ENCODE measurements at places on chromosomes 12 and 14.
A peak's percentile ranks its signal among the peaks of the same experiment; 100 is the strongest.

- no peak for DNase-seq
These were observed 114.8 kb downstream of the ESRRB start for GRCh38 chr14:76490735-76491134.

DNA sequence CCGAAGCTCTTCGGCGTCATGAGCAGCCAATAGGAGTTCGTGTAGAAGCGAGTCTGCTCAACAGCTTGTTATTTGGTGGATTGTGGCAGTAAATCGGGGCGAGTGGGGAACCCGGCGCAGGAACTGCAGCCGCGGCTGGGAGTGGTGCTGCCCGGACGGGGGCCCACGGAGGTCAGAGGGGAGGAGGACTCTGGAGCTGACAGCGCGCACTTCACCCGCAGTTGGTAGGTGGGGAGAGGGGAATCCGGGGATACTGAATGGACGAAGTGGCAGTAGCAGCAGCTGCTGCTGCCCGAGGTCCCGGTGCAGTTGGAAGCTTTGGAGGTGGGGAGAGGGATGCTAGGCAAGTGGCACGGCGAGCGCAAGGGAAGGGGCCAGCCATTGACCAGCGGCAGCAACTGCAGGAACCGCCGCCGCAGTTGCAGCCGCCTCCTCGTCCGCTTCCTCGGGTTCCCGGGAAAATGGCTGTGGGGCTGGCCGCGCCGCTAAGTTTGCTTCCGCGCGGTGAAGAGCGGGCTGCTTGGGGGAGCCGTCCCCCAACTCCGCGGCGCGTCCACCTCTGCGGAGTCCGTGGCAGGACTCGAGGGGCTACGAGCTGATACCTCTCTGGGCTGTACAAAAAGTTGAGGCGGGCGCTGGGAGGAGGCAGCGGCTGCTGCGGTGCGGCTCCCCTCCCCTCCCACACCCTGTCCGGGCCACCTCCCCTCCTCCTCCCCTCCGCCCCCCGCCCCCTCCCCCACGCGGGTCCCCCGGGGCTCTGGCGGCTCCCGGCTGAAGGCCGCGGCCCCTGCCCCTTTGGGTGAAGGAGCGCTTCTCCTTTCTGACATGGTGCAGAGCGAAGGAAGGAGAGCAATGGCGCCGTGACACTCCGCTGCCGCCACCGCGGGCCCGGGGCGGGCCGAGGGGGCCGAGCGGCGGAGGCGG, at the start of gene ARID4A:
Gene ARID4A, plus strand, starts transcription at position 79 of the 924 bp plus-strand sequence. CDS start 1,300 bp downstream, outside the sequence.
- no peak for DNase-seq

DNA sequence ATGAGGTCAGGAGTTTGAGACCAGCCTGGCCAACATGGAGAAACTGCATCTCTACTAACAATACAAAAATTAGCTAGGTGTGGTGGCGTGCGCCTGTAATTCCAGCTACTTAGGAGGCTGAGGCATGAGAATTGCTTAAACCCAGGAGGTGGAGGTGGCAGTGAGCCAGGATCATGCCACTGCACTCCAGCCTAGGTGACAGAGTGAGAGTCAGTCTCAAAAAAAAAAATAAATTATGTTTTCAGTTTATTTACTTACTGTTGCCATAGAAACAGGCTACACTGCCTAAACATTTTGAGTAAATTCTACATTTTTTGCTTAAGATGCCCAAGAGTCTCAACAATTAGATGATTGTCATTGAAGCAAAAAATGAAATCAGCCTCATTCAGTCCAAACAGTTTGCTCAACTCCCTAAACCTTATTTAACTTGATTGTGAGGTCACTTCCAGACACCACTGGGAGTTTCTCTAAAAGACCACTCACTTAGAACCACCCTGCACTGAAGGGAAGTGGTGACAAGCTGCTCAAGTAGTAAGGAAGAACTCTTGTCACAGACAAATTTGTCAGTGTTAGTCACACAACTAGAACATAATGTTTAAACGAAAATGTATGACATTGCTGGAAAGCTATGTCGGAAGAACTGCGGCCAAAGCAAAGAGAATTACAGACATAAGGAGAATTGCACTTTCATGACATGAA, 9.8 kb upstream of the GNPNAT1 start:
- DNase-seq: no peak

DNA sequence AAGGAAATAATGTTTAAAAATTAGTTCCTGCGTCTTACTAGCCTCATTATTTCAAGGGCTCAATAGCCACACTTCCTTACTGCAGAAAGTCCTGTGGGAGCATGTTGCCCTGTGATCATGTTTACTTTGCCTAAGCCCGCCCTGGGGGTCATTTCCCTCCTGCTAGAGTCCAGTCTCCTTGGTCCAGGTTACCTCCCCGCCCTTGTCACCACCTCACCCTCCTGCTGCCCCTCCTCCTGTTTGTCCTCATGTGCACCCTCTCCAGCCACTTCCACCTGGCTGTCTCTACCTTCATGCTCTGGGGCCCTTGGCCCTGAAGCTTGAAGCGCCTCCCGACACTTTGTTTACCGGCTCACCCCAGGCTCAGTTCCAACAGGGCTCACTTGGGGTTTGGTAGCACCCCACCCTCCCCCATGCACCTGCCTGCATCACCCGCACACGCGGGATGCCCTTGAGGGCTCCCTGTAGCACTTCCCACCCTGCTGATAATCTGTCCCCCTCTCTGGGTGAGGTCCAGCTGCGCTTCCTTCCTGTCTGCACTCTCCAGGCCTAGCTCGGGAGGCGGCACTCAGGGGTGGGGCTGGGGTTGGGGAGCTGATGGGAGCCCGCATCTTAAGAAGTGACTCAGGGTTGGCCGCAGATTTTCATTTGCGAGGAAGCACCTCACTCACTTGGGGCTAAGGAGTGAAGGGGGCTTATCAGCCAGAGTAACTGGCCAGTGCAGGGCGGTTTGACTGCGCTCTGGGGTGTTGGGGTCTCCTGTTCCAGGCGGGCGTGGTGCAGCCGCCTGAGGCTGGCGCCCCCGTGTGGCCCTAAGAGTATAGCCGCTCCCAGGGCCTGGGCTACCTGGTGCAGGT, 40.1 kb downstream of the SMIM41 start:
- no peak for DNase-seq

DNA sequence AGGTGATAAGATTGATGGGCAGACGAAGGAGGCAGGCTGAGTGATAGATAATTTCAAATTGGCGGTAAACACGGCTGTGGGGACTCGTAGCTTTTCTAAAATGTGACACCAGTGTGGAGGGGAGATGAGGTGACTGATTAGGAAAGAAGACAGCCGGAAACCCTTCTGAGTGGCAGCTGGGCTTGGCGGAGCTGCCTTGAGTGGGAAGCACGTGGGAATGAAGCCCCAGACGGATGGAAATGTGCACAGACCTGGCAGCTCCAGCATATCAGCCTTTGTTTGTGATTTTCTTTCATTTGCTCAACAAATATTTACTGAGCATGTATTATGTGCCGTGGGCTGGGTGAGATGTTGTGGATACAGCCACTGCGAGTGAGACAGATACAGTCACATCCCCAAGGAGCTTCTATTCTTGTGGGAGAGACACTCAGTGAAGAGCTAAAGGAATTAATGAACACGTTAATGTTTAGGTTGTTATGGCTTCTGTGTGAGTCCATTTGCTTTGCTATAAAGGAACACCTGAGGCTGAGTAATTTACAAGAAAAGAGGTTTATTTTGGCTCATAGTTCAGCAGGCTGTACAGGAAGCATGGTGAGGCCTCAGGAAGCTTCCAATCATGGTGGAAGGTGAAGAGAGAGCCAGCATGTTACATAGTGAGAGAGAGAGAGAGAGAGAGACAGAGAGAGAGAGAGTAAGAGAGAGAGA, 65.5 kb upstream of the LHX5 start:
- DNase-seq: no peak

- no peak for DNase-seq
These were observed 54.6 kb downstream of the CDC42BPB start for GRCh38 chr14:103002578-103003350.

GRCh38 chr12:112422531-112422930, 3.8 kb downstream of the PTPN11 start:
- no peak for DNase-seq

DNA sequence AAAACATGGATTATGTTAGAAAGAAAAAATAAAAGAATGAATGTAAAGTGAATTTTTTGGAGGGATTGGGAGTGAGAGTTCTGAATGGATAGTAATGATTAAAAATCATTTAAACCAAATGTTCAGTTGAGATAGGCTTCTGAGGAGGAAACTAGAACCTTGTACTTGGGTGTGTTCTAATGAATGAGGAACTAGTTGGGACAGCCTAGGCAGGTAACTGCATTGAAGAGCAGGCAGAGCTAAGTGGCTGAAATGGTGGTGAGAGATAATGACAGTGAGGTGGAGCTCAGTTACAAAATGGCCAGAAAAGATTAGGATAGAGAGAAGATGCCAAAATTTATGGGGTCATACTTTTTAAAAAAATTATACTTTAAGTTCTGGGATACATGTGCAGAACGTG, 132.9 kb downstream of the ATP23 start:
- no peak for DNase-seq

DNA sequence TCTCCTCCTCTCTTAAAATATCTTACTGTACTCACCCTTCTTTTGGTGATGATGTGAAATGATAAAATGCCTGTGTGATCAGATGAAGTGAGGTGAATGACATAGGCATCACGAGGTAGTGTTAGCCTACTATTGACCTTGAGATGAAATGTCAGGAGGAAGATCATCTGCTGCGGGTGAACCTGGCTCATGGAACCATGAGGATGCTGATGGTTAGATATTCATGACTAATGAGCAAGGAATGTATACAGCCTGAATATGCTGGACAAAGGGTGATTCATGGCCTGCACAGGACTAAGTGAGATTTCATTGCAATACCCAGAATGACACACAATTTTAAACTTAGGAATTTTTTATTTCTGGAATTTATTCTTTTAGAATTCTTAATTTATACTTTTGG, 89.6 kb downstream of the DAAM1 start:
- peak; percentile 85 for DNase-seq

GRCh38 chr14:101963052-101963451, 1.3 kb upstream of the DYNC1H1 start:
- no peak for DNase-seq

Data from HS-27A (cell line).